ENCODE measurements at places on chromosomes 6 and 20. TPM values are rescaled to one million over a fixed set of nuclear protein-coding genes. Genes with fewer than 3 reads are reported as not detected.

The PGC gene
- not detected for polyA plus RNA-seq

The CSNK2A1 gene
- 122 TPM for polyA plus RNA-seq

DNA sequence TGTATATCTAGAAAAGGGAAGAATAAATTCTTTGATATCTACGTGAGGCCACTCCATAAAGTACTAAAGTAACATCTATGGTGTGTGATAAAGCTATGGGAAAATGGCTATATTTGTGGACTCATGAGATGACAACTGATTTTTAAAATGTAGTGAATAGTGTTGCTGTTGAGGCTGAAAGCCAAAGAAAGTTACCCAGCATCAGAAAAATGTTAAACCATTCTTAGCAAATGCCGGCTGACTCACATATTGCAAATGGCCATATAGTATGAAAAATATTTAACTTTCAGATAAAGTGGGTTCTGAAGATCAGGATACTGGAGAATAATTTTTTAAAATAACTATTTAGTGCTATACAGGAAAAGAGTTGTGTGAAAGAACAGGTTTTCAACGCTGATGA, 129.9 kb upstream of the GRIK2 start:
- DNase-seq = no peak
- no peak overlapping the region for H3K27ac ChIP-seq
- no peaks in the 10 kb centered on the region for H3K27me3 ChIP-seq
- H3K4me3 ChIP-seq = no peak overlapping the region
- no peaks in the 10 kb centered on the region for H3K36me3 ChIP-seq
- H3K4me1 ChIP-seq = no peaks in the 10 kb centered on the region

The PRL gene
- not detected for polyA plus RNA-seq

GRCh38 chr20:37285664-37286374, 3.6 kb upstream of the MANBAL start:
- H3K36me3 ChIP-seq = no peaks in the 10 kb centered on the region
- peaks cover 13% of the 10 kb centered on the region for H3K4me1 ChIP-seq
- no peaks in the 10 kb centered on the region for H3K27me3 ChIP-seq
- no peak overlapping the region for H3K27ac ChIP-seq

DNA sequence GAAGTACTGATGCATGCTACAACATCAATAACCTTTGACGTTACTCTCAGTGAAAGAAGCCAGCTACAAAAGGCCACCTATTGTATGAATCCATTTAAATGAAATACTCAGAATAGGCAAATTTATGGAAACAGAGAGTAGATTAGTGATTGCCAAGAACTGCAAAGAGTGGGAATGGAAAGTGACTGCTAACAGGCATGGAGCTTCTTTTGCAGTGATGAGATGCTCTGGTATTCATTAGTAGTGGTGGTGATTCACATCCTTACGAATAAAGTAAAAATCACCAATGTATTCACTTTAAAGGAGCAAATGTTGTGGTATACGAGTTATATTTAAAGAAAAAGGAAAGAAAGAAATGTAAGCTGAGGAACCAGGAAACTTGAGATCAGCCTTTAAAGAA, 126.8 kb upstream of the SAMD5 start:
- no peak overlapping the region for H3K27ac ChIP-seq
- no peak for DNase-seq
- no peaks in the 10 kb centered on the region for H3K36me3 ChIP-seq
- no peaks in the 10 kb centered on the region for H3K4me1 ChIP-seq

DNA sequence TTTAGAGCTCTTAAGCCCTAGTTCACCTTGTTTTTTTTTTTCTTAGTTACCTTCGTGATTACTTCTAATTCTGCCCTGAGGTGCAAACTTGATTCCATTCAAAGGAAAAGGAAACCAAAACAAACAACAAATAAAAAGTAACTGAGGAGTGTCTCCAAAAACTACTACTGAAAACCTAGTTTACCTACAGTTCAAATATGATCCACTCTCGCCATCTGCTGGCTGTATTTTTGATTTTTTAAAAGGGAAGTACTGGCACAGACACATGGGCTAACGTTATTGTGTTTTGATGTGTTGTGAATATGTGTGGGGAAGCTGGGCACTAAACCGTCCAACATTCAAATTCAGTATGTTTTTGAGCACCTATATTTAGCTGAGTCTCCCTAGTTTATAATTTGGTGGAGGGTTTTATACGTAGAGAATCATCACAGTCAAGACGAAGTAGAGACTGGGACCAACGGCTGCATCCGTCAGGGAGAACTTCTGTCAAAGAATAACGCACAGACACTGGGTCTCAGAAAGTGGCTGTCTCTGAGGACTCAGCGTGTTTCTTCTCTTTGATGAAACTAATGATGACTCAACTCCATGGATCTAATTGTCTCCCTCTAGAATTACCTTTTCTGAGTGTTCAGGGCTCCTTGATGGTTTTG, 373.5 kb upstream of the BTBD3 start:
- H3K4me3 ChIP-seq = no peak overlapping the region
- H3K4me1 ChIP-seq = peaks cover 14% of the 10 kb centered on the region
- no peak for DNase-seq
- no peaks in the 10 kb centered on the region for H3K27me3 ChIP-seq
- H3K27ac ChIP-seq = peak overlapping the region; percentile 57

The BICRAL gene
- polyA plus RNA-seq = 6.5 TPM

DNA sequence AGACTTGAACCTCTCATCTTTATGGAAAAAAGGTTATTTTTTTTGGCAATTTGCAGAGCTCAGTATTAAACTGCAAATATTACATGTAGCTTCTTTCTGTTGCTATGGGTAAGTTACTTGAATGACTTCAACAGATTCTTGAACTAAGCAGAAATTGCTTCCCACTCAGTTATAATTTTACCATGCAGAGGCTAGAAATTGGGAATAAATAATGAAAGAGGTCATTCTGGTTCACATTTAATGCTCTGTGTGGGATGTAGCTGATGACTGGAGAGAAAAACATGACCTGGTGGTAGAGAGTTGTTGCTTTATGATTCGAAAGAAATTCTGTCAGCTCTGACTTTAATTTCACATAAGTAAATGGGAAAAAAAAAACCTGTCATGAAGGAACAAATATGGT, 16.8 kb upstream of the ADGB start:
- peaks cover 6% of the 10 kb centered on the region for H3K4me1 ChIP-seq
- H3K27me3 ChIP-seq = no peaks in the 10 kb centered on the region
- no peak for DNase-seq

DNA sequence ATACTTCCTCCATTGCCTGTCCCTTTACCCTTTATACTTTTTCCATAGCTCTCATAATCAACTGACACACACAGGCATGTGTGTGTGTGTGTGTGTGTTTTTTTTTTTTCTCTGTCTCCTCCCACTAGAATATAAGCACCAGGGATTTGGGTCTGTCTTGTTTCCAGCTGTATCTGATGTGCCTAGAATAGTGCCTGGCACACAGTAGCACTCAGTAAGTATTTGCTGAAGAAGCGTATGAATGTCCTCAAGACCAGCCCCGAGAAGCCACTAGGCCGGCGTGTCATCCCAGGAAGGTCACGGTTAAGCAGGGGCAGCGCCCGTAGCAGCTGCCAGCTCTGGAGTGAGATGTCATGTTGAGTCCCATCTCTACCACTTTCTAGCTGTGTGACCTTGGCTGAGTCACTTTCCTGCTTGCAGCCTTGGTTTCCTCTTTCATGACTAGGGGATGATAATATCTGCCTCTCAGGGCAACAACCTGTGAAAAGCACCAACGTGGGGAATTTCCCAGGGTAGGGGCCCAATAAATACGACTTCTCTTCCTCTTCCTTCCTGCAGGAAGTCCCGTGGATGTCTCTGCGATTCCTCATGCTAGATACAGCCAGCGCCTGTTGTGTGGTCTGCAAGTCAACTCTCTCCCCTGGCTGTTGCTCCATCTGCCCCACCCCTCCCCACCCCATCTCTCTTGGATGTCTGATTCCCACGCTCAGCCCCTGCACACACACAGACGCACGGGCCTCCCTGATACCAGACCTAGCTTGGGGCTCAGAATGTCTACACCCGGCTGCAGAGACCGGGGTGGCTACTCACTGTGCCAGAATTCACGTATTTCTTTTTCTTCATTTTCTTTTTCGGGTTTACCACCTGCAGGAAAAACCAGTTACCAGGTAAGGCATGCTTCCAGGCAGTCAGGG, 58.1 kb downstream of the RAB44 start:
- H3K36me3 ChIP-seq = no peaks in the 10 kb centered on the region
- H3K4me1 ChIP-seq = peaks cover 55% of the 10 kb centered on the region
- H3K27me3 ChIP-seq = peaks cover 6% of the 10 kb centered on the region
- peak overlapping the region; percentile 28 for H3K27ac ChIP-seq

DNA sequence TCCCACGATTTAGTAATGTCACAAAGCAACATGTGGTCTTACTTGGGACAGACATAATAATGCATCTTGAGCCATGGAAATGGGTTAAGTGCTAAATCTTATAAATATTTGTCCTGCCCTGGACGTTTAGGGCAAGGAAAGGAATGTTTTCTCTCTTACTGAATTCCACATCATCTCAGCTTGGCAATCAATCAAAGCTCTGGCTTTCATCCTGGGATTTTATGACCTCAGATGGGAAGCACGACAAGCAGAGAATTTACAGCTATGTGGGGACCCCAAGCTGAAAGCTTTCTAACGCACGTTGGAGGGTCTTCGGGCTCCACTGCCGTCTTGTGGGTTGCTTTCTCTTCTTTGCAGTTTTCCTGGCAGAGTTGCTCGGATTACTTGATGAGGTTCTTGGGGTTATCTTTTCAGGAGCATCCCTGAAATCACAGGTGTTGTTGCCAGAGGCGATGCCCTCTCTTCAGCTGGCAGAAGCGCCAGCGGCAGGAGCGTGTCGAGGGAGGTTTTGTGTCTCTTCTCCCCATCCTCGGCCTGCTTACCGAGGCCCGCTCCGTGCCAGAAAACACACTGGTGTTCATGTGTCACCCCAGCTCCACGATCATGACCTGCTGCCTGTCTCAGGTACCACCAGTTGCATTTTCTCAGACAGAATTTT, 73.4 kb upstream of the FRMD1 start:
- no peak for DNase-seq
- H3K27ac ChIP-seq = no peak overlapping the region
- H3K4me3 ChIP-seq = no peak overlapping the region
- peaks cover 8% of the 10 kb centered on the region for H3K4me1 ChIP-seq
- no peaks in the 10 kb centered on the region for H3K27me3 ChIP-seq

The TMEM244 gene
- polyA plus RNA-seq = not detected

The BANF2 gene
- not detected for polyA plus RNA-seq
